SHP77 treated with DMSO at 0.1 percent for 48 hours (cell line): ENCODE measurements at places on chromosomes 4 and X.

GRCh38 chrX:9781941-9782340 lies 4.3 kb upstream of the SHROOM2 start:
- DNase-seq, result no peak

DNA sequence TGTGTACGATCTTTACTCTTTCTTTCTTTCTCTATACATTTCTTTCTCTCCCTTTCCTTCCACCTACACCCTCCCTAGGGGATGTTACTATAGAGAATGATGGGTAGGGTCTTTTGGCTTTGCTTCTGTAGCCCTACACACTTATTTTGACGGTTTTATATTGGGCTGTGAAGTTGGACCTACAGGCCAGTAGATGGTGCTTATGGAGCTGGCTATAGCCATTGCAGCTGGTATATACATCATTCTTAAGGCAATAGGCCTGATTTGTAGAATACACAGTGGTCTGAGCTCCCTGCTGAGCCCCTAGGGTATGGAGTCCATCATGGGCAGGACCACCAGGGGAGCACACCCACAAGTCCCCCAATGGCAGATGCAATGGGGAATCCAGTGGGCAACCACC lies 1869.7 kb downstream of the STIM2 start:
- DNase-seq, result no peak

GRCh38 chr4:14888790-14889572 lies 113.3 kb upstream of the CPEB2 start:
- no peak for DNase-seq

GRCh38 chr4:70873216-70873615 lies 29.0 kb upstream of the MOB1B start:
- DNase-seq, result no peak

- no peak for DNase-seq
These were observed 707 bp upstream of the UNC5C start for GRCh38 chr4:95549246-95550114.

DNA sequence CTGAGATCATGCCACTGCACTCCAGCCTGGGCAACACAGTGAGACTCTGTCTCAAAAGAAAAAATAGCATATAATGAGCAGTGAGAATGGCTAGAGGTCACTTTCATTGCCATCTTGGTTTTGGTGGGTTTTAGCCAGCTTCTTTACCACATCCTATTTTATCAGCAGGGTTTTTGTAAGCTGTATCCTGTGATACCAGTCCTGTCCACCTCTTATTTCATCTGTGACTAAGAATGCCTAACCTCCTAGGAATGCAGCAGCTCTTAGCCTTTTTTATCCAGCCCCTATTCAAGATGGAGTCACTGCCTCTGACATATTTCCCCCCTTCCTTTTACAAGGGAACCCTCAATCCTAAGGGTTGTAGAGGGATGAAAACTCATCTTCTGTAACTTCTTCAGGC lies 26.1 kb upstream of the IGFBP7 start:
- DNase-seq, result no peak

DNA sequence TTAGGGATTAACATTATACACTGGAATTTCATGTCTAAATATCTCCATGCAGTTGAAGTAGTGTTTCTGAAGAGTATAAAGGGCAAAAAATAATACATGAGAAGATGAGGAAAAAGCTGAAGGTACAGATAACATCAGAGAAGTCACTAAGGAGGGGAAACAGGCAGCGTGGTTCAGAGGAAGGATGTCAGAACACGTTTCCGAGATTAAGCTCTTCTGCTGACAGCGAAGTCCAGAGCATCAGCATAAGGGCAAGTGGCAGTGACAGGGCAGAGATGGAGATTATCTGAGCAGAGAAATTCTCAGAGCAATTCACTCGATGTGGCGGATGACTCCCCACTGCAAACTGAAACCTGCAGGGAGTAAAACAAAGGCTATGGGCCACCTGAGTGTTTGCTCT lies 443.2 kb upstream of the FRG1 start:
- DNase-seq, result no peak

- DNase-seq, result no peak
These were observed 91.3 kb downstream of the FBXL5 start for GRCh38 chr4:15563871-15564270.

GRCh38 chrX:107628662-107629539 lies 591 bp downstream of the PRPS1 start:
- DNase-seq, result peak; percentile 16

- DNase-seq, result no peak
These were observed 38.6 kb upstream of the EDA2R start for GRCh38 chrX:66677430-66677829.

- DNase-seq, result no peak
These were observed 805.3 kb upstream of the EPHA5 start for GRCh38 chr4:66475596-66475995.

DNA sequence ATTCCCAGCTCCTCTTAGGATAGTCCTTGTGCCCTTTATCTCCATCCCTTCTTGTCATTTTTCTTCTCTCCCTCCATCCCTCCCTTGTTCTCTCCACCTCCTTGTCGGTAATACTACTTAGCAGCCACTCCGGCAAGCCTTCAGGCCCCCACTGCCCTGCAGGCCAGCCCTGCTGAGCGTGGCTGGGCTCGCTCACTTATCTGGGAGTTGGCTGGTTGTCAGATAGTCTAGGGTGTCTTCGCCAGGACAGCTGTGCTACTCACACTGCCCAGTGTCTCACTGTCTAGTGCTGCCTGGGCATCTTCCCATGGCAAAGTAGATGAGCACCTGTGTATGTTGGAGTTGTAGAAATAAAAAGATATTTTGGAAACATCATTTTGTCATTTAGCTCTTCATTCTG lies 75.0 kb downstream of the STK32B start:
- no peak for DNase-seq

DNA sequence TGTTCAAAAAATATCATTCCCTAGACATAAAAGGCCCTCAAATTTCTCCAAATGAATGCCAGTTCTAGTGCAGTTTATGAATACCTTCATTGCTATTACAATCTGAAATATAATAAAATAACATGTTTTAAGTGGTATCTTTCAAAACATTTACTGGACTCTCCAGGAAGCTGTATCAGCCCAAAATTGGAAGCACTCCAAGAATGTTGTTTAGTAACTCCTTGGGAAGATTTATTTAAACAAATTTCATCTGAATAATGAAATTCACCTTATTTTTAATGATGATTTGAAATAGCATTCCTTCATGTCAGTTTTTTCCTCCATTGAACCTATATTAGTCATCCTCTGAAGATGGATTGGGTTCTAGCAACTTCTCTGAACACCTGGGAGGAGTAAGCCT lies 217.2 kb upstream of the PCDH18 start:
- no peak for DNase-seq

GRCh38 chr4:137427411-137427810 lies 104.9 kb downstream of the PCDH18 start:
- DNase-seq, result no peak
